ENCODE measurements at places on chromosomes 3 and 15.
A peak's percentile ranks its signal among the peaks of the same experiment; 100 is the strongest.

GRCh38 chr15:74845581-74845980 lies 2.6 kb upstream of the ULK3 start:
- DNase-seq = no peak

GRCh38 chr3:119311081-119311925 lies 17.1 kb downstream of the ARHGAP31 start:
- DNase-seq = no peak

DNA sequence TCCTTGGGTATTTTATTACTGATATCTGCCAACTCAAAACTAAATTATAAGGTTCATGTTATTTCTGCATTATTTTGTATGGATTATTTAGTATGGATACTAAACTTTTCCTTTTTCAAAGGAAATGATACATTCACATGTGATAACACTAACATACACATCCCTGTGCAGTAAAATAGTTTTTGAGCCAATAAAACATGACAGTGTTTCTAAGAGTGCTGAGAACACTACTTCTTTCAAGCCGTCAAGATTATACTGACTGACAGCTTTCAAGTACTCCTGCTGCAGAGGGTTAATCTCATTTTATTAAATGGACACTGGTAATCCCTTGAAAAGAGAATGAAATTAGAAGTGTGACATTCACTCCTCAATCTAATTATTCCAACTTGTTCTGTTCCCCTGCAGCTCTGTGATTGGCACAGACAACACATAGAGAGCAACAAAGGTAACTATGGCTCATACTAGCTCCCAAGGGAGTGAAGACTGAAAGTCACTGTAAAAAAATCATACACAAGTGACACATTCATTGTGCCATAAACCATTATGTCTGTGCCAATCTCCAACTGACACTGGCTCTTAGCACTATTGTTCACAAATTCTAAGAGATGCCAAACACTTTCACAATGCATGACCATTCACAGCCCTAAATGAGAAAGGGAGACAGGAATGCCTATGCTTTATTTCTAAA lies 468.6 kb downstream of the SHQ1 start:
- peak; percentile 36 for DNase-seq

- no peak for DNase-seq
These were observed 9.7 kb downstream of the RHCG start for GRCh38 chr15:89486726-89487050.

DNA sequence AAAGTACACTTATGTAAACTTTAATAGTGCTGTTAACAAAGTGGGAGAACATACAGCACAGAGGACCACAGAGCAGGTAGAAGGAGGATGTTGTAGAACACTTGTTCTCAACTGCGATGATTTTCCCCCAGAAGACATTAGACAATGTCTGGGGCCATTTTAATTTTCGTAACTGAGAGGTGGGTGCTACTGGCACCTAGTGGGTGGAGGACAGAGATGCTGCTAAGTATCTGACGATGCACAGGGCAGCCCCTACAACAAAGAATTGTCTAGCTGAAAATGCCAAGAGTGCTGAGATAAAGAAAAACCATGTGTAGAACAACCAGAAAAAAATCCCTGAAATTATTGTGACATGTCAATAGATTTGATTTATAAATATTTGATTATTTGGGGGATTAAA lies 5.0 kb upstream of the KBTBD8 start:
- no peak for DNase-seq

GRCh38 chr15:92332125-92332899 lies 61.4 kb upstream of the ST8SIA2 start:
- DNase-seq = no peak

DNA sequence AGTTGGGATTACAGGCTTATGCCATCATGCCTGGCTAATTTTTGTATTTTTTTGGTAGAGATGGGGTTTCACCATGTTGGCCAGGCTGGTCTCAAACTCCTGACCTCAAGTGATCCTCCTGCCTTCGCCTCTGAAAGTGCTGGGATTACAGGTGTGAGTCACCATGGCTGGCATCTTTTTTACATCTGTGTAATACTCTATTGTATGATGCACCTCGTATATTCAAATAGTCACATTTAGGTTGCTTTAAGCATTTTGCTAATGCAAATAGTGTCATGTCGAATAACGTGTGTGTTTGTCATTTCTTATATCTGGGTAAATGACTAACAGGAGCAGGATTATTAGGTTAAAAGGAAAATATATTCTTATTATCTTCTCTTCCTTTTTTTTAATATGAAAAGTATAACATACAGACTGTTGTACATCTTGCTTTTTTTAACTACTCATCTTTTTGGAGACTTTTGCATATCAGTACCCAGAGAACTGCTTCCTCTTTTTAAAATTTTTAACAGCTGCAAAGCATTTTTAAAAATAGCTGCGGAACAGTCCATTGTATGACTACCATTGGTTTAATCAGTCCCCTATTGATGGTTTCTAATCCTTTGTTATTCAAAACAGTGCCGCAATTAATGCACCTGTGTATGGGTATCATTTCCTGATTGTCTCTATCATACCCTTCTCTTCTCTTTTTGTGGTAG lies 13.4 kb downstream of the SCAMP5 start:
- no peak for DNase-seq

DNA sequence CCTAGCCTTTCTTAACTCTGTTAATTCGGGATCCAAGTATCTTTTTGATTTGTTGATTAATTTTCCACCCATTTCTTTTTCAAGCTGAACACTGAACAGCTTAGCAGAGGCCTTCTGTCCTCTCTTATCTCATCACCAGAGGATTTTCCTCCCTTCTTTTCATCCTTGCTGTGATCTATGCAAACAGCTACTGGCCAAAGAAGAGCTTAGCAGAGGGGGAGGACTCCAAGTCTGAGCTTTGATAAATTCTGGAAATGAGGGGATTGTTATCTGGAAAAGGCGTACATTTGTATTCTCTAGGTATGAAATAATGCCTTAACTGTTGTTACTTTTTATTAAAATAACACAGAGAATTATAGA lies 13.4 kb downstream of the DZIP3 start:
- no peak for DNase-seq

DNA sequence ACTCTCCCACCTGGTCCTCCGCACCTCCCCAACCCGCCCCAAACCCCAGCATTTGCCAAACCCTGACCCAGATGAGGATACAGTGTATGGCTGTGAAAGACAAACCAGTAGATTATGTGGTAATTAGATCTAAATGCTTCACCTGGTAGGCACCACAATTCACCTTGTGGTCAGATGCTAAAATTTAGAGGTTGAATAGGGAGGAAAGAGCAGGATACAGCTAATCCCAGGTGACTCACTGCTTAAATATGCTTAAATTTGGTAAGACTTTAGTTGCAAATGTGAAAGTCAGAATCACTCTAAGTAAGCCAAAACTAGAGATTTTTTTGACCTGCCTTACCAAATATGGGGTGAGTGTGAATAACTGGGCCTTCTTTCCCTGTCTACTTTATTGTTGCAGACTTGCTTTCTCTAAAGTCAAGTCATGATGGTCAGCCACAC lies 105.5 kb downstream of the MME start:
- no peak for DNase-seq

DNA sequence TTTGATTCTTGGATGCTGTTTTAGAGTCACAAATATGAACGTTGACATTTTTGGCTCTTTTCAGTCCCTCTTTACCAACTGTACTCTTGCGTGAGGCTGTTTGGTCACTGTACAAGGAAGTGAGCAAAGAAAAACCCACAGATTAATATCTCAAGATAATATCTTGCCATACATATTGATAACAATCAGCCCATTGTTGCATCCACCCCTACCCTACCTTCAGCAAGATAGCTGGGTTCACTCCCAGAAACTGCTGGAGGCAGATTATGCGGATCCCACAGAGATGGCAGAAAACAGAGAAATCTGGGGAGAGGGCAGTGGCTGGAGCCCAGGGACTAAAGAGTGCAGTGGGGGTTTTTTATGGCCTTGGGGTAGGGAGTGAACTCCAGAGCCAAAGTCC lies 29.9 kb upstream of the MFSD1 start:
- no peak for DNase-seq

Data from foreskin melanocyte (primary cell).